NCI-H1048 (cell line): ENCODE measurements at places on chromosomes 7 and 10.

DNA sequence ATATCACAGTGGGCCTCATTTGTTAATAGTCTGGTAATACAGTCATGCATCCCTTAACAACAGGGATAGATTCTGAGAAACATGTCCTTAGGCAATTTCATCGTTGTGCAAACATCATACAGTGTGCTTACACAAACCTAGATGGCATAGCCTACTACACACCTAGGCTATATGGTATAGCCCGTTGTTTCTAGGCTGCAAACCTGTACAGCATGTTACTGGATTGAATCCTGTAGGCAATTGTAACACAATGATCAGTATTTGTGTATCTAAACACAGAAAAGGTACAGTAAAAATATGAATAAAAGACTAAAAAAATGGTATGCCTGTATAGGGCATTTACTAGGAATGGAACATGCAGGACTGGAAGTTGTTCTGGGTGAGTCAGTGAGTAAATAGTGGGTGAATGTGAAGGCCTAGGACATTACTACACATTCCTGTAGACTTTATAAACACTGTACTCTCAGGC lies 12.0 kb upstream of the RHOBTB1 start:
- no peak for DNase-seq

DNA sequence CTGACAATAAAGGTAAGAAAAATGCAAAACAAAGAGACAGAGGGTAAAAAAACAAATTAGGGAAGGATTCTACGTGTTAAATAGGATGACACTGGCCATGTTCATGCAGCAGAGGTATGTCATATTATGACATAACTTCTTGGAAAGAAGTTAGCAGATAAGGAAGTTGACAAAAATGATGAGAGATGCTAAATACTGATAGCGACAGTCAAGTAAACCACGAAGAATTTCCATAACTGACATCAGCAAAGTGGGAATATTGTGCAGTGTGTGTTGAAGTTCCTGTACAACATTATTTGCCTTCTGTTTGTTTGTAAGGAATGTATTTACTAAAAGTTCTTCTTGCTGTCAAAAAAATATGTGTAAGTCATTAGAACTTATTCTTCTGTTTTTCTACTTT lies 29.5 kb downstream of the MDH2 start:
- no peak for DNase-seq

DNA sequence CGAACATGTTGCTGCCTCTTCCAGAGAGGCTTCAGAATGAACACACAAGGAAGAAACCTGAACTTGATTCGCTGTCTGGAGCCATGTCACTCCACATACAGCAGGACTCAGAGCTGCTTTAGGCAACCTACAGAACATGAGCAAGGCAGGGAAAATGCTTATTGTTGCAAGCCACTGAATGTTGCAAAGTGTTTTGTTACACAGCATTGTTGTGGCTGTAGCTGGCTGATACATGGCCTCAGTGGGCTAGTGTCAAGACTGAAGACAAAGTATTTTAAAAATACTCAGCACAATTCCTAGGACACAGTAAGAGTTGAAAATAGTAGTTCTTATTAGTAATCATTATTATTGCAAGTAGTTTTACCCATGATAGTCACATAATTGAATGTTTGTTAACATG lies 3.1 kb upstream of the CHST15 start:
- DNase-seq, result no peak

- no peak for DNase-seq
Measured at GRCh38 chr10:13628661-13629060, 41.9 kb downstream of the PRPF18 start.
